ENCODE measurements at places on chromosomes 2 and 18. TPM values are rescaled to one million over a fixed set of nuclear protein-coding genes. Genes with fewer than 3 reads are reported as not detected.

Gene STARD6
- total RNA-seq, result 0.22 TPM

Gene ADCYAP1
- 5.0 TPM for total RNA-seq

- H3K27ac ChIP-seq, result no peak overlapping the region
- H3K27me3 ChIP-seq, result no peaks in the 10 kb centered on the region
- no peaks in the 10 kb centered on the region for H3K4me1 ChIP-seq
- no peak overlapping the region for H3K4me3 ChIP-seq
These were observed 400.5 kb downstream of the TMX3 start for GRCh38 chr18:68314403-68314802.

DNA sequence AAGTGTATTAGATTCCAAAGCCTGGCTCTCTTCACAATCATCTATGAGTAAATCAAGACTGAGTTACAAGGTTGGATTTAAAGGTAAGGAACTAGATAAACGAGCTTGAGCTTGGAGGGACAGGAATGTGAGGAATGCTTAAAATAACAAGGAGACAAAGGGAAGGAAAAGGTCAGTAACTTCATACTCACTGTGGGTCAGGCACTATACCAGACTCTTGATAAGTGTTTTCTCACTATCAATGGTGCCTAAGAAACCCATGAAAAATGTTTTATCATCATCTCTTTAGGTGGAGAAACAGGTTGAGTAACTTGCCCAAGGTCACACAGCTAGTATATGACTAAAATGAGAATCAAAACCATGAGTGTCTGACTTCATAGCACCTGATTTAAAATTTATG lies 212.1 kb downstream of the CDH2 start:
- DNase-seq, result no peak
- H3K36me3 ChIP-seq, result peaks cover 15% of the 10 kb centered on the region
- H3K27ac ChIP-seq, result no peak overlapping the region

Gene TET3
- total RNA-seq, result 13.1 TPM

Gene KRTCAP3
- total RNA-seq, result 0.72 TPM

Gene CNDP1
- 0.61 TPM for total RNA-seq

Gene RAB12
- 44.9 TPM for total RNA-seq

Gene IFIH1
- 9.1 TPM for total RNA-seq

Gene ALLC
- 8.2 TPM for total RNA-seq

DNA sequence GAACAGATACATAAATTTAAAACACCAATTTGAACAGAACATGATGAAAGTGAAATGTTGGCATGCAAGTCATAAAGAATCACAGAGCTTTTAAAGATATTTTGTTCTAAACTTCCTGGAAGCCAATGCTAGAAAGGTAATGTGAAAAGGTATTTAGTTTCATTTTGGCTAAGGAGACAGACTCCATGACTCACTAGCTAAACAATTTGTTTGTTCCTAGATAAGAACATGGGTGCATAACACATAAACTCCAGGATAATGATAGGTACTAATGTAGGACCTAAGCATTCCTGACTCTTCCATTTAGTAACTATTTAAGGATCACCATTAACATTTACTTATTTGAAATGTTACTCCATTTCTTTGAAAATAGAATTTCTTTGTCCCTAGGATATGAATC lies 292.5 kb upstream of the CNTNAP5 start:
- H3K36me3 ChIP-seq, result no peaks in the 10 kb centered on the region
- no peak overlapping the region for H3K4me3 ChIP-seq
- DNase-seq, result no peak
- H3K4me1 ChIP-seq, result no peaks in the 10 kb centered on the region
- H3K27me3 ChIP-seq, result no peaks in the 10 kb centered on the region
- H3K27ac ChIP-seq, result no peak overlapping the region

DNA sequence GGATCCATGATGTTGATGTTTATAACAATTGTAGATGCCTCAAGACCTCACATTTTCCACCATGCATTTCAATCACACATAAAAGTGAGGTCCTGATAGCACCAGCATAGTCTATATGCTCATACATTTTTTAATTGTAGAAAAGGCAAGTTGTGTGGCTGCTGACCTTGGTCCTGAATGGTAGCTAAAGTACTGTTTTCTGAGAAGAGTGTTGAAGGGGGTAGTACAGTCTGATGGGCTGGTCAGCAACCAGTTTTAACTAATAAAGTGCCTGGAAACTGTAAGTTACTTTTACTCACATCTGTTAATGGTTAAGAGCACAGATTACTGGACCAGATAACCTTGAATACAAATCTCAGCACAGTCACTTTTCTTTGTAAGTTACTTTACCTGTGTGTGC lies 15.9 kb downstream of the ZNF638 start:
- no peak overlapping the region for H3K27ac ChIP-seq
- H3K4me3 ChIP-seq, result no peak overlapping the region
- no peaks in the 10 kb centered on the region for H3K27me3 ChIP-seq
- DNase-seq, result peak; percentile 19

- H3K36me3 ChIP-seq, result no peaks in the 10 kb centered on the region
- H3K4me1 ChIP-seq, result peaks cover 22% of the 10 kb centered on the region
- H3K27ac ChIP-seq, result no peak overlapping the region
- no peak overlapping the region for H3K4me3 ChIP-seq
These were observed 1.3 kb downstream of the TMEM37 start for GRCh38 chr2:119432851-119433522.

Gene IL37
- total RNA-seq, result not detected

- DNase-seq, result peak; percentile 32
- H3K27ac ChIP-seq, result no peak overlapping the region
- no peak overlapping the region for H3K4me3 ChIP-seq
- no peaks in the 10 kb centered on the region for H3K36me3 ChIP-seq
- no peaks in the 10 kb centered on the region for H3K4me1 ChIP-seq
These were observed 649.8 kb downstream of the ARHGAP15 start for GRCh38 chr2:143779021-143779420.

Gene TMSB10
- total RNA-seq, result 4,399 TPM

GRCh38 chr2:39445934-39446333 lies 8.8 kb upstream of the MAP4K3 start:
- no peak overlapping the region for H3K4me3 ChIP-seq
- no peak overlapping the region for H3K27ac ChIP-seq
- DNase-seq, result no peak

DNA sequence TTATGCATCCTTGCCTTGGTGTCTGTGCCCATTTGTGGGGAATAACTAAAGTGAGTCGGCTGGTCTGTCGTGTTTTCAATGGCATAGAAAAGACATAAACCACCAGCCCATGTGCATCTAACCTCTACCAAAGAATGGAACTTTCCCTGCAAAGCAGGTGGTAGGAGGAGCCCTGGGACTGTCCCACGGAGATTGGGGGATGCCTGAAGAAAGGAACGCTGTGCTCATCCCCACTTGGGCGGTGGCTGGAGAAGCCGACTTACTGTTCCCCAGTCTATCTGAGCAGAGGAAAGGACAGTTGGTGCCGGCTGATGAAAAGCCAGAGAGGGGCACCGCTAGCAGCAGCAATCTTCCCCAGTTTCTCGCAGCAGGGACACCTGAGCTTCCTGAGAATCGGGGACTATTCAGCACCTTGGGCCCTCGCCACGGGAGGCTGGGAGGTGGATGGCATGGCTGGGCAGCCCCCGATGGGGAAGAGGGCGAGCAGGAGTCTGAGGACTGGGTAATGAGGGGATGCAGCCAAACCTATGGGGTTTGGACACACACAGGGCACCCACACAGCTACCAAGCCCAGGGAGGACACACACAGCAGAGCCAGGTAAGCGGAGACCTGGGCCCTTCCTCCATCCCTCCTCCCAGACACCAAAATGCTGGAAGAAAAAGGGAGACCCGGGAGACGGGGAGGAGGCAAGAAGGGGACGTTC lies 53.7 kb upstream of the AGAP1 start:
- H3K27ac ChIP-seq, result no peak overlapping the region
- no peaks in the 10 kb centered on the region for H3K36me3 ChIP-seq
- no peaks in the 10 kb centered on the region for H3K4me1 ChIP-seq
- H3K4me3 ChIP-seq, result no peak overlapping the region
- no peaks in the 10 kb centered on the region for H3K27me3 ChIP-seq
- no peak for DNase-seq

DNA sequence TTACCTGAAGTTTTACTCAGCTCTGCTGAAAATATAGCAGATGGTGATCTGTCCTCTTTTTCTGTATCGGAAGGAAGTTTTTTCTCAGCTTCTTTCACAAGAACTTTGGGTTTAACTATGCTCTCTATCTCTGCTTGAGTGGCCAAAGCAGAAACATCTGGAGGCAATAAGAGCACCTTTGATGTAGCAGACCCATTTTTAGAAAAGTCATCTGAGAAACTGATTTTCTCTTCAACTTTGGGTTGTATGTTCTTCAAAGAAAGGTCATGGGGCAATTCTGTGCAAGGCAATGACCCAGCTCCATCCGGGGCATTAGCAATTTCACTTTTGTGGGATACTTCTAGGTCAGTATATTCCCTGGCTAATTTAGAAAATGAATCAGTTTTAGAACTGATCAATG lies 25.2 kb downstream of the RTN4 start:
- no peak overlapping the region for H3K27ac ChIP-seq
- no peaks in the 10 kb centered on the region for H3K4me1 ChIP-seq
- peaks cover 8% of the 10 kb centered on the region for H3K36me3 ChIP-seq

Gene TMEM163
- total RNA-seq, result 35.7 TPM

GRCh38 chr2:77104554-77104953 lies 417.6 kb downstream of the LRRTM4 start:
- H3K27me3 ChIP-seq, result no peaks in the 10 kb centered on the region
- H3K4me3 ChIP-seq, result no peak overlapping the region
- no peaks in the 10 kb centered on the region for H3K4me1 ChIP-seq
- no peak for DNase-seq
- H3K36me3 ChIP-seq, result no peaks in the 10 kb centered on the region
- H3K27ac ChIP-seq, result no peak overlapping the region

GRCh38 chr2:155574941-155575340 lies 757.6 kb downstream of the NR4A2 start:
- H3K4me3 ChIP-seq, result no peak overlapping the region
- no peak for DNase-seq
- no peaks in the 10 kb centered on the region for H3K4me1 ChIP-seq

Gene KCNJ3
- total RNA-seq, result 20.8 TPM

- DNase-seq, result no peak
- H3K27me3 ChIP-seq, result no peaks in the 10 kb centered on the region
- no peak overlapping the region for H3K4me3 ChIP-seq
- no peak overlapping the region for H3K27ac ChIP-seq
These were observed 113.4 kb downstream of the MIB1 start for GRCh38 chr18:21853775-21854552.
